Esophagus squamous epithelium (tissue), 5 donors: ENCODE measurements at places on chromosomes 13 and 19.

DNA sequence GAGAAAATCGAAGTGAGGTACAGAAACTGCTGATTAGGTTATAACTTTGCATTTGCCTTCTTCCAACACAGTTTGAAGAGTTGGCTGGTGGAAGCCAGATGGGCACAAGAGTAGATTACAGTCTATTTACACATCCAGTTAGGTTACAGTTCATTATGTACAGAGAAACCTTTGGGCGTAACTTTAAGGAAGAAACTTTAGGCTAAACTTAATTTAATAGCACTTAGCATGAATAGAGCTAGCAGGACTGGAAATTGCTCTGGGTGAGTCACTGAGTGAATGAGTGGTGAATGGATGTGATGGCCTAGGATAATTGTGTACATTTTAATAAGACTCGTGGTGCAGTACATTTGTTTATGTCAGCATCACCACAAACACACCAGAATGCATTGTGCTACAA lies 62.9 kb upstream of the KLHL1 start:
- DNase-seq: no peak

GRCh38 chr19:29753190-29753933 lies 38.3 kb upstream of the C19orf12 start:
- no peak for DNase-seq

DNA sequence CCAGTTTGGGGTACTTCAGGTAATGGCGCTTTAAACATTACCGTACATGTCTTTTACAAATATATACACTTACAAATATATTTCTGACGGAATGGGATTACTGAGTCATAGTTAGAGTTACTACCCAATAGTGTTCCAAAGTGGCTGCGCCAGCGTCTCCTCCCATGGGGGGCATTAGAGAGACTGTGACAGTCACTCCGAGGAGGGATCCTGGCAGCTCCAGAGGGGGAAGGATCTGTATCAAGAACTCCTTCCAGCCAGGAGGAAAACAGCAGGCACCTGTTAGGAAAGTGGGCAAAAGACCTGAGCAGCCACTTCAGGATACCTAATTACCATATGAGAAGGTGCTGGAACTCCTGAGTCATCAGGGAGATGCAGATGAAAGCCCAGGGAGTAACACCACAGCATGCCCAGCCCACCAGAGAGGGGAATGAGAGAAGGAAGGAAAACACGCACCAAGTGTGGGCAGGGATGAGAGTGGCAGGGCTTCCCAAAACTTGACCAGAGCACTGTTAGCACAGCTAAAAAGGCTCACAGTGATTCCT lies 52.9 kb downstream of the SLC7A9 start:
- no peak for DNase-seq

- DNase-seq: no peak
These were observed 5.8 kb downstream of the LIM2 start for GRCh38 chr19:51382004-51382403.

- no peak for DNase-seq
These were observed 246.5 kb downstream of the DCT start for GRCh38 chr13:94232956-94233355.
